Central memory CD8-positive, alpha-beta T cell (primary cell): ENCODE measurements at places on chromosomes 6 and 20.

DNA sequence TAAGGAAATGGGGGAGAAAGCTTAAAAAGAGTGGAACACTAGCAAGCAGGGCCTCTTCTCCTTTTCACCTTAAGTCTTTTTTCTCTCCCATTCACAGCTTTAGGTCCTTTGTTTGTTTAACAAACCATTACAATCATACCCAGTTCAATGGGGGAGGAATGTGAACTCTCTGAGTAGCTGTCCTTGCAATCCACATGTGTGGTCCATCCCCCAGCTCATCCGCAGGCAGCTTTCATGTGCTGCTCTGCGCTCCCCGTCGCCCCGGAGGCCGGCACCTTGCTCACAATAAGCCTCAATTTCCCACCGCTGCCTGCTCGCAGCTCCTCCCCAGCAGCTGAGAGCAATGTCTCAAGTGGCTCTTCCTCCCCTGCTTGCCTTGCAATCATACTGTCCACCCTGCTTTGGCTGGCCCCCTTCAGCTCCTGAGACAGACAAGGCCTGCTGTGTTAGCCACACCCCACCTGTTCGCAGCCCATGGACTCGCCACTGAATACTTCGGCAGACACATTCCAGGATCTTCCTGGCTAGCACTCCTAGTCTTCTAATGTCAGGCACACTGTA lies 49.1 kb downstream of the PLAGL1 start:
- no peak for DNase-seq

DNA sequence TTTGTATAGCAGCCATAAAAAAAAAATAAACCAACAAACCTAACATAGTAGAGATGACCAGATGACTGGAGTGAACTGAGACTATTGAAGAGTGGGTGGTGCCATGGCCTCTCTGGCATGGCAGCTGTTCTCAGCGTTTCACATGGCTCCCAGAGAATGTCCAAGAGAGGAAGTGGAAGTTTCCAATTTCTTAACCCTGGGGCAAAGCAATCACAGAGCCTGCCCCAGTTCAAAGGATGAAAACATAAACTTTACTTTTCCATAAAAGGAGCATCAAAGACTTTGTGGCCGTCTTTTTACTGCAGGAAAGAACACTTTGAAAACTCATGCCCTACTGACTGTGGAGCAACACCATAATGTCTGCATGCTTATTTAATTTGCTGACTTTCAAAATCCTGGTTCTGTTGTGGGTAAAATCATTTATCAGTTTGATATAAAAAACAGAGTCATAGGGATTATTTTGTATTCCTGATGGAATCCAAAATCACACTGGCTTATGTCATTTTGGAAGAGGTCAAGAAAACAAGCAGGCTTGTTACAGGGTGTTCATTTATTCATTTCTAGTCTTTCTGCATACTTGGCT lies 165.4 kb downstream of the SLC35B3 start:
- DNase-seq = no peak

- no peak for DNase-seq
Measured at GRCh38 chr6:167424060-167424673, 99.3 kb downstream of the TTLL2 start.

DNA sequence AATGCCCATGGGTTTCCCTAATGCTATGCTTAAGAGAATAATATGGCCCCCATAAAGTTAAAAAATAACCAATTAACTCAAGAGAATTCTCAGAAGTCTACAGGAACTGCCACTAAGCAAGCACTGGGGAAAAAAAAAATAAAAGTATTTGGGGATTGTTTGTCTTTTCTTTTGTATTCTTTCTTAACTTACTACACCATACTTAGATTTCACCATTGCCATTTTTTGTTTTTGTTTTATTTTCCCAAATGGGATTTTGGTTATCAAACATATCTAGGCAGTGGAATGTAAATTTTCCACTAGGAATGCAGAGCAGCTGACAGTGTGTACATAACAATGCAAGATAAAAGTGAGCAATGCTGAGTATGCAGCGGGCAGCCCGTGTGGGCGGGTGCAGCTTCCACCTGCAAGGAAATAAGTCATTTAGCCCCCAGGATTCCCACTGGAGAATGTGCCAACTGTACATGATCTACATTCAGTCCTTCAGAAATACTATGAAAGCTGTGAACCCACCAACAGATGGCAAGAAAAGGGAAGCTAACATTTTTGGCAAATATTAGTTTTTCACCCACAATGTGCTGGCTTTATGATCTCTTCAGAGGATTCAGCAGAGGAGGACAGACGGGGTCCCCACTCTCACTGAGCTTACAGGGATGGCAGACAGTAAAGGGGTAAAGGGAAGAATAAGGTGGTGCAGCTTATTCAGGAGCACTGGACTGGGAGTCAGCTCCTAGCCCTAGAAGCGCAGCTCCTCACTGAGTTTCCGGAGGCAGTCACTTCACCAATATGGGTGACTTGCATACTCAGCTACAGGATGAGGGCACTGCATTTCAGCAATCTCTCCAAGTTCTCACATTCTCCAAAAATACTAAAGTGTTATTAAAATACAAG lies 44.4 kb downstream of the DCDC2 start:
- no peak for DNase-seq

GRCh38 chr20:719816-720215 lies 44.2 kb upstream of the SCRT2 start:
- no peak for DNase-seq

DNA sequence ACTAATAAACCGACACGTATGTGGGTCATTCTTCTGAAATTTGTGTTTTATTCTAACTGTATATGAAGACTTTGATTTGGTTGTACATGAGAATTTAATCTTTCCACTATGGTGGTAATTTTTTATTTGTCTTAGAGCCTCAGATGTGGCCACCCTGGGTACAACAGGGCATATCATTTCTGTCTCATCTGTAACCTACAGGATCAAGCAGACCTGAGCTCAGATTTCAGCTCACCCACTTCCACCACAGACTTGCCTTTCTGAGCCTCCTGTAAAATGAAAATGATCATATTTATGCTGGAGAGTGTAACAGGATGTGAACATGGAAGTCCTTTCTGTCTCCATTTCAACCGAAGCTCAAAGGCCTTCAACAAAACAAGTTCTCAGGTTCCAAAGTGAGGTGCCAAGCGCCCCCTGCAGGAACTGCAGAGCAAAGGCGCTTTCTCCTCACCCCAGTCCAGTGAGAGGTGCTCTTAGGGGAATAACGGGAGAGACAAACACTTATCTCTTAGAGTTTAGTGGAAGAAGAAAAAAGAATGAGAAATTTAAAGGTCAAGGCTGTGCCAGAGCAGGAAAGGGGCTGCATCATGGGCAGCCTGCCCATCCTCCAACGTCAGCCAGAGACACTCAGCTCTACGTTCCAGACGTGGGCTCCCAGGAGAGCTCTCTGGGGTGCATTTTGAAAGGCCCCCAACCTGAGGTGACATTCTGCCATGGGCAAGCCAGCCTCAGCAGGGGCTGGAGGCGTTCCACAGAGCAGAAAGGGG lies 23.0 kb upstream of the CD24 start:
- no peak for DNase-seq

GRCh38 chr6:129730477-129731165 lies 20.6 kb upstream of the ARHGAP18 start:
- DNase-seq = no peak

- no peak for DNase-seq
Measured at GRCh38 chr6:68559716-68560115, 75.4 kb upstream of the ADGRB3 start.

DNA sequence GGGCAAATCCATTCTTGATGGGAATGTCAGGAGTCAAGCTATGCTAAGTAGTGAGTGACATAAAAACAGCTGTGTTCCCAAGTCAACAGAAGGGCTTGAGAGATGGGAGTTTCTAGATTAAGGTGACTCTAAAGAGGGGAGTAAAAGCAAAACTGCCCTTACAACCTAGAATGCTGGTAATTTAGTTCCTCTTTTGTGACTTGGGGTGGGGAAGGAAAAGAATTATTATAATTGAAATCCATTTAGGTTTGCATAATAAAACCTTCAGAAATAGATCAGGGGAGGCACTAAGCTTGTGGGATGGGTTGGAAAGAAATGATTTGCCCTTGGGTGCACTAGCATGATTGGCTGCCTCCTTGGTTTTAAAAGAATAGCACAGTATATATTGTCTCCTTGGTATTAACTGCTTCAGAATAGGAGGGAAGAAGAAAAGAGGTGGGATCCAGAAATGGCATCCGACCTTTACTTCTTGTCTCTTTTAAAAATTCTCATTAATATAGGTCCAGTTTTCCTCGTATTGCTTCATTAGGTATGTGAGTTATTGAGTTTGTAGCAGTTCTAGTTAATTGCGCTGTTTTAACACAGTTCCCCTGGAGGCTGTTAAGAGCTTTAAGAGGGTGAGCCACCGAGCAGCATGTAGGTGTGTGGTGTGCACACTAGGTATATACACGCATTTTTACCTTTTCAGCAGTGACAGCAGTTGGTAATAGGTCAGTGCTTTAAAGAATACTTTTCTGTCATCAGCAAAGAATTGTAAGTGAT lies 95.3 kb upstream of the VSTM2L start:
- no peak for DNase-seq
